ENCODE measurements at places on chromosomes 6 and 20. TPM values are rescaled to one million over a fixed set of nuclear protein-coding genes. Genes with fewer than 3 reads are reported as not detected.

GRCh38 chr6:144296973-144297372 lies 11.8 kb downstream of the UTRN start:
- DNase-seq = no peak

DNA sequence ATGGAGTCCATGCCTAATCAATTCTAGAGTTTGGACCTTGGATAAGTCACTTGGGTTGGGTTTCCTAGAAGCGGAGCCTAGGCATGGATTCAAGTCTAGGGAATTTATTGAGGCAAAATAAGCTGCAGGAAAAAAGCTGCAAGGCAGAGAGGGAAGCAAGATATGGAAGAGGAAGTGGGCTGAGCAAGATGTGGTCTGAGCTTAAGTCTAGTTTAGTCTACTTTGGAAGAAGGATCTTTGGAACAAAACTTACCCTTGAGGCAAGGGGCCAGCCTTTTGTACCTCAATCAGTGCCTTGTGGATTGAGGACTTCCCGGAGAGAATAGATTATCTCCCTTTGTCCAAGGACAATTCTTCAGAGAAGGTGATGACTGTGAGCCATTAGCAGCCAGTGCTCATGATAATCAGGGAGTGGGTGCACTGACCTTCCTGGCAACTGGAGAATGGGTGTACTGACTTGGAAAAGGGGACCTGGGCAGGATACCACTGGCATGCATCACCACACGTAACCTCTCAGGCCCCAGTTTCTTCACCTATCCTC lies 10.9 kb downstream of the ZSCAN9 start:
- DNase-seq = no peak

SLC26A8 gene
- total RNA-seq = 4.4 TPM

TP53TG5 gene
- 0.69 TPM for total RNA-seq

LTB gene
- total RNA-seq = 1.9 TPM

PRL gene
- total RNA-seq = not detected

C6orf15 gene
- not detected for total RNA-seq
